Sigmoid colon (tissue), 7 donors: ENCODE measurements at places on chromosomes 2 and 18. TPM values are rescaled to one million over a fixed set of nuclear protein-coding genes. Genes with fewer than 3 reads are reported as not detected.

- no peaks in the 10 kb centered on the region for H3K36me3 ChIP-seq
- H3K4me1 ChIP-seq, result peaks cover 16% of the 10 kb centered on the region
- no peak for DNase-seq
- no peaks in the 10 kb centered on the region for H3K27me3 ChIP-seq
- no peak overlapping the region for H3K4me3 ChIP-seq
Measured at GRCh38 chr2:72934683-72935610, 17.6 kb downstream of the EMX1 start.

DNA sequence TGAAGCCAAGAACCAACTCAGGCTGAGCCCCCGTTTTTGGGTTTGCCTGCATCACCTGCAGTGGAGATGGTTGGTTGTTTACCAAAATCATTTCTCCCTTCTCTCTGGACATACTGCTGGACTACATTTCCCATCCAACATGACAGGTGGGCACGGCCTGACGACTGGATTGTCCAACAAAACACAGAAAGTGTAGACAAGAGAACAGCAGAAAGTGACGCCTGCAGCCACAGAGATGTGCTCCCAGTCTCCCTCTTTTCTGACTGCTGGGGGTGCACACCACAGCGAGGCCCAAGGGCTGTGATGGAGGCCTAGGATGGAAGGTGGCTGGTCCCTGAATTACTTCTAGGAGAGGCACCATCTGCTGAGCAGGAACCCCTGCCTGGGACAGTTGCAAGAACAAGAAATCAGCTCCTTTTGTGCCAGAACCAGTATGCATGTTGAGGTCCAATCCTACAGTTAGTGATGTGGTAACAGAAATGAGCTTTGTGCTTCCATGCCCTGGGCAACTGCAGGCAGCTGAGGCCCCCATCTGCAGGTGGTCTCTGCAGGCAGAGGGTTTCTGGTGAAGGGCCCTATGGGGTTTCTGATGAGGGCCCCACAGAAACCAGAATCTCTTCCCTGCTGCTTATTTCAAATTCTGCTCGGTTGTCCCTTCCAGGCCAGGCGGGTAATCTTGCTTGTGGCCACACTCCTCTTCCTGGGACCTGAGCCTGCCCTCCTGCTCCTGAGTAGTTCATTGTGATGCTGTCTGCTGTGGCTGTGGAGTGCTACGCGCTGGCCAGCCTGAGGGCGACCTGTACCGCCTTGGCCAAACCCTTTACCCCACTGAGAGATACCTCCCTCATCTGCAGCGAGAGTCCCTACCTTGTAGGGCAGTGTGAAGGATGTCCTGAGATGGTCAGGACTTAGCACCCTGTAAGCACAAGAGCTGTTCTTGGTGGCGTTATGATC is 168.3 kb downstream of the ASB1 start:
- H3K4me3 ChIP-seq, result no peak overlapping the region
- peaks cover 37% of the 10 kb centered on the region for H3K4me1 ChIP-seq
- no peak for DNase-seq
- no peaks in the 10 kb centered on the region for H3K36me3 ChIP-seq

GRCh38 chr18:79186649-79187048 is 117.5 kb downstream of the ATP9B start:
- H3K36me3 ChIP-seq, result no peaks in the 10 kb centered on the region
- no peak overlapping the region for H3K27ac ChIP-seq
- no peaks in the 10 kb centered on the region for H3K4me1 ChIP-seq
- H3K27me3 ChIP-seq, result no peaks in the 10 kb centered on the region
- DNase-seq, result no peak
- H3K4me3 ChIP-seq, result no peak overlapping the region

GRCh38 chr2:84924173-84925106 is 19.0 kb downstream of the TMSB10 start:
- DNase-seq, result peak; percentile 36
- no peaks in the 10 kb centered on the region for H3K36me3 ChIP-seq
- peak overlapping the region; percentile 15 for H3K27ac ChIP-seq
- no peaks in the 10 kb centered on the region for H3K27me3 ChIP-seq
- H3K4me3 ChIP-seq, result no peak overlapping the region

- H3K27ac ChIP-seq, result no peak overlapping the region
- no peak for DNase-seq
- peaks cover 8% of the 10 kb centered on the region for H3K36me3 ChIP-seq
Measured at GRCh38 chr2:24592441-24593100, 101.5 kb downstream of the NCOA1 start.

DNA sequence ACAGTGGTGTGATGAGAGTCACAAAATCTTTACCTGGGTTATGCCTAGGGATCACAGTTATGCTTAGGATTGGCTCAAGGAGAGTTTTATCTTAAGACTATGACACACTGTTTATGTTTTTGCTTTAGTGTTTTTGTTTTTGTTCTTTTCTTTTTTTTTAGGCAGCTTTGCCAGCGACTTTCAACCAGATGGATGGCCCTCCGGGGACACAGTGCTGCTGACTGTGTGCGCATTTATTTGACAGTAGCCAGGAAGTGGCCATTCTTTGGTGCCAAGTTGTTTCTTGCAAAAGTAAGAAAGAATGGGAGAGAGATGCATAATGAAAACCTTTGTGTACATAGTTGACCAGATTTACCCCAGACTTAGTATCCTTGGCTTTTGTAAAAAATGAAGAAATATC is 15.1 kb upstream of the DYNC2LI1 start:
- H3K27ac ChIP-seq, result peak overlapping the region; percentile 43
- H3K4me3 ChIP-seq, result no peak overlapping the region
- H3K36me3 ChIP-seq, result no peaks in the 10 kb centered on the region
- H3K4me1 ChIP-seq, result no peaks in the 10 kb centered on the region

- no peaks in the 10 kb centered on the region for H3K27me3 ChIP-seq
- H3K36me3 ChIP-seq, result no peaks in the 10 kb centered on the region
- H3K4me1 ChIP-seq, result peaks cover 30% of the 10 kb centered on the region
Measured at GRCh38 chr18:49460976-49461601, 644 bp upstream of the DYM start.

DNA sequence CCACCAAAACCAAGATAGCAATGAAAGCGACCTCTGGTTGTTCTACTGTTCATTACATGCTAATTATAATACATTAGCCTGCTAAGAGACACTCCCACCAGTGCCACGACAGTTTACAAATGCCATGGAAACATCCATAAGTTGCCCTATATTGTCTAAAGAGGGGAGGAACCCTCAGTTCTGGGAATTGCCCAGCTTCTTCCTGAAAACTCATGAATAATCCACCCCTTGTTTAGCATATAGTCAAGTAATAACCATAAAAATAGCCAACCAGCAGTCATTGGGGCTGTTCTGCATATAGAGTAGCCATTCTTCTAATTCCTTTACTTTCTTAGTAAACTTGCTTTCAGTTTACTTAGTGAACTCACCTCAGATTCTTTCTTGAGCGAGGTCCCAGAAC is 189.8 kb upstream of the SOX11 start:
- H3K36me3 ChIP-seq, result no peaks in the 10 kb centered on the region
- no peaks in the 10 kb centered on the region for H3K27me3 ChIP-seq
- H3K4me3 ChIP-seq, result no peak overlapping the region
- DNase-seq, result no peak
- no peaks in the 10 kb centered on the region for H3K4me1 ChIP-seq
- H3K27ac ChIP-seq, result no peak overlapping the region

Gene GPR45
- not detected for total RNA-seq

- no peaks in the 10 kb centered on the region for H3K36me3 ChIP-seq
- H3K27ac ChIP-seq, result peak overlapping the region; percentile 64
- no peaks in the 10 kb centered on the region for H3K27me3 ChIP-seq
- peak overlapping the region; percentile 58 for H3K4me3 ChIP-seq
Measured at GRCh38 chr2:182866095-182866460, 359 bp downstream of the FRZB start.

DNA sequence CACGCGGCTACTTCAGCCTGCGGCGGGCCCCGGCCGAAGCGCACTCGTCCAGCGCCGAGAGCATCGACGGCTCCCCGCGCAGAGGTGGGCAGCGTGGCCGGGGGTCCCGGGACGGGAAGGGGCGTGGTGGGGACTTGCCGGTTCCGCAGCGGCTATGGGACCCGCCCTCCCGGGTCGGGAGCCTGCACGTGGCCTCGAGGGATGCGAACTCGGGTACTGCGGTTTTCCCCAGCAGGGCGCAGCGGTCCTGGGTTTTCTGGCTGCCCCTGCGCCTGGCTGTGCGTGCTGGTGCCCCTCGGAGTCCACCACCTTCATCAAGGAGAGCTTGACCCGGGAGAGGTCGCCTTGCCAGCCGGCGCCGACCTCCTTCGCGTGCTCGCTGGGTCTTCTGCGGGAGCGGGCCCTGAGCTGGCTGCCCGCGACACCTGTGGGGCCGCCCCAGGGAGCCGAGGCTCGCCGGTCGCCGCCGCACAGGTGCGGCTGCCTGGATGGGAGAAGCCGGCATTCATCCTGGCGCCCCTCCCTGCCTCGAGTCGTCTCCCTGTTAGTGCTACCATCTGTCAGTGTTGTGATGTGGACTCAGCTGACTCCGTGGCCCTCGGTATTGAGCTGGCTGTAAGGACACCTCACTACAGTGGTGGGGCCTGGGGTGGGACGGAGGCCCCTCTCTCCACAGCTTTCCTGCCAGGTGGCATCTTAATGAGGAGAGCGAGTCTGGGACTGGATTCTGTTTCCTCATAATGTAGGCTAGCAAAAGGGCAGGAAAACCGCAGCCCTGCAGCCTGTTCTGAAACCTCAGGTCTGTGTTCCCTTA is 177.3 kb downstream of the AGAP1 start:
- H3K27me3 ChIP-seq, result no peaks in the 10 kb centered on the region
- peaks cover 34% of the 10 kb centered on the region for H3K4me1 ChIP-seq
- no peaks in the 10 kb centered on the region for H3K36me3 ChIP-seq
- peak overlapping the region; percentile 83 for H3K27ac ChIP-seq

DNA sequence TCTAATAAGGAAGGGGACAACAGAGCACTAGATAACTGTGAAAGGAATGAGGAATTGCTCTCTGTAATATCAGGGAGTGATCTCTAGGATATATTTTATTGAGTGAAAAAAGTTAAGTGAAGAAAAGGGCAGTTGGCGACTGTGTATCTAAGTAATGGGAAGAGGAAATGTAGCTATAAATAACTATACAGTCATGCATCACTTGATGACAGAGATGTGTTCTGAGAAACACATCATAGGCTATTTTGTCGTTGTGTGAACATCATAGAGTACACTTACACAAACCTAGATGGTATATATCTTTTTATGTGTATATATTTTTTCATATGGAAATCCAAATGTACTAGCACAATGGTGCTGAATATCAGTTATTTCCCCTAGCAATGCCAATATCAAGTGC is 329.3 kb downstream of the TXNL1 start:
- H3K36me3 ChIP-seq, result no peaks in the 10 kb centered on the region
- H3K27ac ChIP-seq, result no peak overlapping the region
- no peaks in the 10 kb centered on the region for H3K4me1 ChIP-seq
- H3K4me3 ChIP-seq, result no peak overlapping the region

- no peak for DNase-seq
- H3K27me3 ChIP-seq, result no peaks in the 10 kb centered on the region
- no peaks in the 10 kb centered on the region for H3K4me1 ChIP-seq
- no peak overlapping the region for H3K4me3 ChIP-seq
- no peak overlapping the region for H3K27ac ChIP-seq
Measured at GRCh38 chr2:161766334-161766733, 142.1 kb downstream of the SLC4A10 start.

DNA sequence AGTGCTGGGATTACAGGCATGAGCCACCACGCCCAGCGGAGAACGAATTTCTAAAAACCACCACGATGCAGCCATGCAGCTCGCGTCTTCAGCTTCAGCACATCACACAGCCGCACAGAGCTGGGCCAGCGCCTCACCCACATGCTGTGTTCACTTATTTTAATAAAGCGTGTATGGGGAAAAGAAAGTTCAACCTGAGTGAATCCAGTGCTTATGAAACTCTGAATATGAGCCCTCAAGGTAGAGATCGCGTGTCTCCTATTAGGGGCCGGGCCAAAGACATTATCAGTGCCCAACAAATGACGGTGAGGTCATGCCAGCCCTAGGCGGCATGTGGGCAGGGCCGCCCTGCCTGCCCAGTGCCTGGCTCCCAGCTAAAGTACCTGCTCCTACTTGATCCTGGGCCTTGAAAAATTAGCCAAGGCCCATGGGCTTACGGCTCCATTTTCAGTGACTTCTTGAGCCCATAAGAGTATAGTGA is 44.3 kb downstream of the SPRED2 start:
- H3K4me1 ChIP-seq, result no peaks in the 10 kb centered on the region
- no peak overlapping the region for H3K27ac ChIP-seq
- H3K4me3 ChIP-seq, result no peak overlapping the region
- DNase-seq, result no peak
- no peaks in the 10 kb centered on the region for H3K36me3 ChIP-seq
- H3K27me3 ChIP-seq, result no peaks in the 10 kb centered on the region

DNA sequence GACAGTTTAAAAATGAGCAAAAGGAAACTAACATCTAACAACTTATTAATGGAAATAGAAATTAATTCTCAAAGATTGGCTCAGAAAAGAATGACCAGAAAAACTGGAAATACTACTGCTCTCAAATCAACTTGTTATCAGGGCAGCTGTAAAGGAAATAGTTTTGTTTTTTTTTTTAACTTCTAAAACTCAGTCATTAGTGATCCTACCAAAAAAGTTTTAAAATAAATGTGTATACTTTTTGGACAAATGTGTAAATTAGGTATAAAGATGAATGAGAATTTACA is 52.1 kb upstream of the PEX13 start:
- H3K36me3 ChIP-seq, result no peaks in the 10 kb centered on the region
- DNase-seq, result no peak
- no peak overlapping the region for H3K27ac ChIP-seq
- H3K4me1 ChIP-seq, result no peaks in the 10 kb centered on the region

DNA sequence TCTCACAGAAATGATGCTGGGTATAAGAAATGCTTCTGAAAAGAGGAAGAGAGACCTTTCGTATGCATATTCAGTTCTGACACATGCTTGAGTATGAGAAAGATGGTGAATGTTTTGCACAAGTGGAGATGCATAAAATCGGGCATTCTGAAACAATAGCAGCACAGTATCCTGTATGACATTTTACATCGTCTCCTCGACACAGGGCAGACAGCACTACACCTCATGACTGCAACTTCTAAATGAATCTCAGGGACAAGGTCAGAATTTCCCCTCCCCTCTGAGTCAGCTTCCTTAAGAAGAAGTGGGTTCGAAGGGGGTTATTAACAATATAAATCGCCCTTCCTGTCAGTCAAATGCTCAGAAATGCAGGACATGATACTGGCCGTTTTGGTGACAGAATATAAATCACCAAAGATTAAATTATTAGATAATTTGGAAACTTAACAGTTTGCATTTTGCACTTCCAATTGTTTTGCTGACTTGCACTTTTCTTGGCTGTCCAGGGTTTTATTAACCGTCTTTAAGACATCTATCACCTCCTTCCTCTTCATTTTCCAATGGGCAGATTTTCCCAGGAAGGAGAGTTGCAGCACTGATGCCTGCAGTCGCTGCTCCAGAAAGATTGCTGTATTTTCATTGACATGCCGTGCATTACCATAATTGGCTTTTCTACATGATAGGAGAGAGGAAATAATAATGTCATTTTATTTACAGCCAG is 57.2 kb downstream of the TSHZ1 start:
- no peak for DNase-seq
- H3K27ac ChIP-seq, result no peak overlapping the region
- H3K4me1 ChIP-seq, result no peaks in the 10 kb centered on the region
- H3K4me3 ChIP-seq, result no peak overlapping the region
- H3K27me3 ChIP-seq, result no peaks in the 10 kb centered on the region
- H3K36me3 ChIP-seq, result no peaks in the 10 kb centered on the region

- H3K27ac ChIP-seq, result no peak overlapping the region
- H3K4me1 ChIP-seq, result no peaks in the 10 kb centered on the region
- no peaks in the 10 kb centered on the region for H3K27me3 ChIP-seq
- H3K36me3 ChIP-seq, result no peaks in the 10 kb centered on the region
- no peak for DNase-seq
Measured at GRCh38 chr2:105625632-105626031, 119.1 kb upstream of the NCK2 start.

GRCh38 chr2:48248251-48248933 is 281.6 kb upstream of the STON1 start:
- H3K36me3 ChIP-seq, result no peaks in the 10 kb centered on the region
- H3K27me3 ChIP-seq, result no peaks in the 10 kb centered on the region

- no peaks in the 10 kb centered on the region for H3K4me1 ChIP-seq
- H3K27ac ChIP-seq, result no peak overlapping the region
- H3K36me3 ChIP-seq, result peaks cover 31% of the 10 kb centered on the region
Measured at GRCh38 chr2:127996160-127996559, 31.7 kb downstream of the SAP130 start.

Gene SPDYA
- total RNA-seq, result 0.66 TPM
